Neuronal stem cell (in vitro differentiated cells): ENCODE measurements at places on chromosomes 13 and 19.

DNA sequence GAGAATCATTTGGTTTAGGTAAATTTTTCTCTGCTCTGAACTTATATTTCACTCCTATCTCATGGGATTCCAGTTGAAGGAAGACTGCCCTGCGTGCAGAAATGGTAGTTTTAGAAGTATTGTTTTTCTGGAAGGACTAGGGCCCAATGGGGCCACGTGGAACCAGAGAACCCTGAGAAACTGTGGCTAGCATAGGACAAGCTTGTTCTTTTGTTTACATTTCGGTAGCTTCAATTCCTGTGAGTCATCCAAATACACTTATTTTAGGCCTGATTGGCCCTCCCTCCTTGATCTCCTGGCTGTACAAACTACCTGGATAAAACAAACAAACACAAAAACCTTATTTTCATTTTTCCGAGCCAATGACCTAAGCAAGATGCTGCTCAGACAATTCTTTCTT lies 124.0 kb downstream of the ITGBL1 start:
- DNase-seq: no peak

DNA sequence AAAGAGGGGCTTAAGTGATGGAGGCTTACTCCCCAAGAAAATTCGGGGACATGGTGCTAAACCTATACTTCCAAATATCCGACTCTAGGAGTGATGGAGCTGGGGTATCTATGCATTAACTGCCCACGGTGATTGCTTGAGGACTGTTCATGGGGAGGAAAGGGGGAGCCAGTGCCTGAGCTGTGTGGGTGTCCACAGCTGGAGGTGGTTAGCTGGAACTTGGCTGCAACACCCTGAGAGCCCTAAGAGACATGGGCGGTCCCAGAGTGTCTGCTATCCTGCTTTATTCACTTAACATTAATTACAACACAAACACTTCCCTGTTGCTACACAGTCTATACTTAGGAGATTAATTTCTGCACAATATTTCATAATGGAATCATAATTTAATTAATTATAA lies 28.1 kb upstream of the POMP start:
- DNase-seq: no peak

GRCh38 chr13:86562866-86563265 lies 763.6 kb upstream of the SLITRK6 start:
- no peak for DNase-seq

DNA sequence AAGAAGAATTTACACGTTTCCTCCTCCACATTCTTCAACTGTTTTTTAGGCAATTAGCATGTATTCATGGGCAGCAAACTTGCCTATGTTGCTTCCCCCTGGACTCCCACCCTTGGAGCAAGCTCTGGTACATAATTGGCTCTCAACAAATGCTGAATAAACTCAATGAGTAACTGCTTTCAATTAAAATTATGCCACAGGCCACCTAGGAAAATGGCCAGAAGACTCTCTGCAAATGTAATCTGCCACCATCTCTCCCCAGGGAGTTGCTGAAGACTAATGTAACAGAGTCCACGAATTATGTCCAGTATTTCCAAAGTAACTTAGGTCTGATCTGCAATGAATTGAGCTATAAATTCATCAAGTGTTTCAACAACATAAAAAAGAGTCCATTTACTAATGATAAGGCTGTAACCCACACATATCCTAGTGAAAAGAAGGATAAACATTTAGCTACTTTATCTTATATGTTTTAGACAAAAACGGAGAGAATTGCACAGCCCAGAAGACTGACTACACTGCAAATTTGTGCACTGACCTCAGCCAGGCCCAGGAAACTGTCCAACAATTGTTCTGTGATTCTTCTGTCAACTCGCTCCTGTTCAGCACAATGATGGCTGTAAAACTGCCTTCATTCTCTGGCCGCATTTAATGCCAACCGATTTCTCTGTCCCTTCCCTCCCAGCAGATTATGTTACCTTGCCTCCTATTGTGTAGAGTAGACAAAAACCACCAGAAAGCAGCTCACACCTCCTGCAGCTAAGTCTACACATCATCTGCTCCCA lies 808.6 kb upstream of the ARGLU1 start:
- DNase-seq: no peak

DNA sequence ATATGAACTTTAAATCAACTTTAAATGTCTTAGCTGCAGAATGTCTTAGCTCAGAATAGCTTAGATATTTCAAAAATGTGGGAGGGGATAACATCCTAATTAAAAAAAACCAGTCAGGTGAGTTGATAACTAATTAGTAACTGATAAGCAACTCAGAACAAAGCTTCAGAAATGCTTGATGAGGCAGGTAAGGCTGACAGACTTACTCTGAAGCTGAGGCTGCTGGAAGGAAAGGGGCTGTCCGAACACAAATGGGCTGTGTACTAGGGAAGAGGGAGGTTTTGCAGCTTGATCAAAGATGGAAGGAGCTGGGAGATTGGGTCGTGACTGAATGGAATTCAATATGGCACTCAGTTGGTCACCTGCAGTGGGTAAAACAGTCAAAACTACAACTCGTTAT lies 91.2 kb upstream of the FBXL3 start:
- no peak for DNase-seq

DNA sequence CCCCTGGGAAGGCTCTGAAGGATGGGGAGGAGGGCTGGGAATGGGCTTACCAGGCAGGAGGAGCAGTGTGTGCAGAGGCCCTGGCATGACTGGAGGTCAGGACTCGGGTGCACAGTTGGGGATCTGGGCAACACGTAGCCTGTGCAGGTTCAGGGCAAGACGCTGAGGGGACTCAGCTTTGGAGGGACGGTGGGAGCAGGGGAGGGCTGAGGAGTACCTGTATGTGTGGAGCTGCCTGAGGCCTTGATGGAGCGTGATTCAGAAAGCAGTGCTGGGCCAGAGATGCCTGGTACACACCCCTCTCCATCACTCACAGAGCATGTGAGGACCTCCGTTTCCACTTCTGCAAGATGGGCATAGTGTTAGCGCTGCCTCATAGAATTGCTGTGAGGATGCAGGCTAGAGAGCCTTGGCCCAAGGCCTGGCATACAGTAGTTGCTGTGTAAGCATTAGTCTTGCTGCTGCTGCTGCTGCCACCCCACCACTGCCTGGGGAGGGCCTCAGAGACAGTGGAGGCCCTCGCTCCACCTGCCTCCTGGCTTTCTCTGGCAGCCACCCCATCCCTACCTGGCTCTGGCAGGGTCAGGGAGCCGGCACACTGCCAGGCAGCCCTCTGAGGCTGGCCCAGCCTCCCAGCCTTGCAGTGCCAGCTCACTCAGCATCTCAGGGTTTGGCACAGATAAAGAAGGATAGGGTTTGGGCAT lies 2.4 kb downstream of the PAK4 start:
- DNase-seq: no peak

DNA sequence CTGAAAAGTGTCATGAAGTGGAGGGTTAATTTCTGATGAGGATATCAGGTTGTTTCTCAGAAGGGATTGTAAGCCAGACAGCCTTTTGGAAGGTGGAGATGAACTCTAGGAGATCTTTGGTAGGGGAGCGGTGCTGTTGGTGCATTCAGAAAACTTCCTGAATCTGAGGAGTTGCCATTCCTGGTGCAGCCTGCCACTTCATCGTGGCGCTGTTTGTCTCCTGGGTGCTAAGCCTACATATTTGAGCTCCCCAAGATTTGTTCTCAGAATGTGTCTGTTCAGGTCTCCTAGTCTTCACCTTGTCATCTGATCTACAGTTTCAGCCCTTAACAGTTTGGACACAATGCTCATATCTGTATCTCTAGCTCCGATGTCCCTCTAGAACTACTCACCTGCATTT lies 285.6 kb downstream of the MTUS2 start:
- no peak for DNase-seq

DNA sequence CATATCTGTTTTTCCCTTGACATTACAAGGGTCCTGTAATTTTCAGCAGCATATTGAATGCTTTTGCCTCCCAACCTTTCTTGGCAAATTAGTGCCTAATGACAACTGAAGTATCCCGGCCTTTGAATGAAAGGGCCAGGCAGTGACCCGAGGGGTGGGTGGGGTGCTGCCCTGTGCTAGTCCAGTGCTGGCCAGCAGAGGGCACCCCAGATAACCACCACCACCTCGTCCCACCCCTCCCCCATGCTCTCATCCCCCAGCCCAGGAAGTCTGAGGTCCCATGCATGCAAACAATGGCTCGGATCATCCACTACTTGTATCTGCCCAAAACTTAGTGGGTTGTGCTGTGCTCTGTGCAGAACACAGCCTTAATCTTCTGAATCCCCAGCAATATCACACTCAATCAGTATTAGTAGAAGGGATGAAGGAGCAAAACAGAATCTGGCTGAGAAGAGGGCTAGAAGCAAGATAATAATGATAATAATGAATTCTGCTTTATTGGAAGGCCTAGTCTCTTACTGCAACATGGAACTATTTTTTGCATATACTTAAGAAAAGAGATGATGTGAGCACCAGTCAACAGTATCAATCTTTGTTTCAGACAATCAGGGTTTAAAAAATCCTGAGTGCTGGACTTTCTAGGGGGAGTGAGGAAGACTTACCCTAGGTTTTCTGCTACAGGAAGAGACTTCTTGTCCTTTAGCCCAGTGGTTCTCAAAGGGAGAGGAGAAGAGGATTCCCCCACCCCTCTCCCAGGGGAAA lies 3.8 kb downstream of the ATP12A start:
- DNase-seq: peak; percentile 59

- peak; percentile 93 for DNase-seq
These were observed 2.3 kb downstream of the MIDN start for GRCh38 chr19:1250437-1251260.

DNA sequence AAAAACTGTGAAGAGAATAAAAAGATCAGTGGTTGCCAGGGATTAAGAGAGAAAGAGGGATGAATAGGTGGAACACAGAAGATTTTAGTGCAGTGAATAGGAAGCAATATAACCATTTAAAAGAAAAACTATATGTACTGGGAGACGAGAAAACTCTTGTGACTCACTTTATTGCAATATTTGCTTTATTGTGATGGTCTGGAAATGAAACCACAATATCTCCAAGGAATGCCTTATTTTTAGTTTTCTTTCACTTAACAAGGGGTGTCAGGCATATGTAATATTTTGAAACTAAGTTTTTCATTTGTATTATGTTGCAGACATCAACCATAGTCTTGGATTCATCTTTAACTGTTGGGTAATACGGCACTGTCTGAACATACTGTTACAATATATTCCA lies 1308.2 kb downstream of the PCDH9 start:
- no peak for DNase-seq

GRCh38 chr13:110607675-110608224 lies 7.6 kb upstream of the NAXD start:
- DNase-seq: no peak

DNA sequence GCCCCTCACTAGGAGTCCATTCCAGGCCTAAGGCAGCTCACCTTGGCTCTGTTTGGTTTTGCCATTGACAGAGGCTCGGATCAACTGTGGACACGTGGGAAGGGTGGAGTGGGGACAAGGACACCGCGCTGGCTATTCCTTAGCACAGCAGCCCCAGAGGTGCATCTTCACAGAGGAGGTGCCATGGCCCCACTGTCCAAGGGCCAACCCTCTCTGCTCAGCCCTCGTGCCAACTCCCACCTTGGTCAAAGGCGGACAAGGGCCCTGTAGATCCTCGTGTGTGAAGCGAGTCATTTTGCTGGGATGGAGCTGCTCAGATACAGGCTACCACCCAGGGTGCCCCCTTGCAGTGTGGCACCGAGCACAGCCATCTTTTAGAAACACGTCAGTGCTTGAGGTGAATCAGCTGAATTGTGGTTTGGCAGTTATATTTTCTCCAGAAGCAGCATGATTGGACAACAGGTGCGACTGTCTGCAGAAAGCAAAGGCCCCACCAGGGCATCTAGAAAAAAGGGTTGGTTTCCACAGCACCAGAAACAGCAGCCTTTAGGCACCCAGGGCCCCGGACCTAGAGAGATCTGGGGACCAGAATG lies 192.1 kb upstream of the GPR12 start:
- no peak for DNase-seq

GRCh38 chr13:60158321-60158801 lies 5.4 kb downstream of the DIAPH3 start:
- DNase-seq: peak; percentile 53

GRCh38 chr19:12788682-12789097 lies 2.6 kb upstream of the JUNB start:
- DNase-seq: no peak

- DNase-seq: no peak
These were observed 1287.1 kb downstream of the PCDH9 start for GRCh38 chr13:65943024-65943423.

GRCh38 chr19:22832031-22832762 lies at the start of gene ZNF723:
ZNF723 (plus strand) TSS chr19:22832291; CDS start chr19:22832380, 89 bp downstream.
- no peak for DNase-seq

DNA sequence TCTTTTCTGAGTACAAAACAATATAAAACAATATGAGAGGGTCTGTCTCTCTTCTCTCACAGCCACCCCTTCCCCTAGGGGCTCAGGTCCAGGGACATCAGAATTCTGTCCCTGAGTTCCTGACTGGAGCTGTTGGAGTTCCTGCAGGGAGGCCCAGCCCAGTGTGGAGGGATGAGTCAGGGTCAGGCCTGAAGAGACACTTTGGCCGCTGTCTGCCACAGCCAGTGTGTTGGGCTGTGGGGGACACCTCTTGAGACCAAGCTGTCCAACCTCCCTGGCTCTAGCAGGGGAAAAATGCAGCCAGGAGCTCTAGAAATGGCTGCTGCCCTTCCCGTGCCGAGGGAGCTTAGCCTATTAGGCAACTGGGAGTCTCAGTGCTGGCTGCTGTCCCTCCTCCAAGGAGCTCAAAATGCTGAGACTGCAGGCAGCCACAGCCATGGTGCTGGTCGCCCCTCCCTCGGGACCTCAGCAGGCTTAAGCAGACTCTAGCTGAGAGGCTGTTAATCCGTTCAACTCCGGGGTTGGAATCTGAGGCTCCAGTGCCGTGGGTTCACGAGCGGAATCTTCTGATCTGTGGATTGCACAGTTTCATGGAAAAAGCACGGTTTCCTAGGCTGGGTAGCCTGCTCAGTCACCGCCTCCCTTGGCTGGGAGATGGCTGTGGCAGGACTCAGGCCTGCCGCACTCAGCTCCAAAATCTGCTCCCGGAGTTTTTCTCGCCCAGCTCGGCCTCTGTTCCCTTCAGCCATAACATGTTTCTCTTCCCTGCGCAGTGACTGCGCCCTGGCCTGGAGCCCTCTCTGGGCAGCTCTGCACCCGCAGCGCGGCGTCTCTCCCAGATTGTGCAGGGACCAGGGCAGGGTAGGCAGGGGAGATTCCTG lies 3.8 kb upstream of the ZNF626 start:
- DNase-seq: peak; percentile 24

DNA sequence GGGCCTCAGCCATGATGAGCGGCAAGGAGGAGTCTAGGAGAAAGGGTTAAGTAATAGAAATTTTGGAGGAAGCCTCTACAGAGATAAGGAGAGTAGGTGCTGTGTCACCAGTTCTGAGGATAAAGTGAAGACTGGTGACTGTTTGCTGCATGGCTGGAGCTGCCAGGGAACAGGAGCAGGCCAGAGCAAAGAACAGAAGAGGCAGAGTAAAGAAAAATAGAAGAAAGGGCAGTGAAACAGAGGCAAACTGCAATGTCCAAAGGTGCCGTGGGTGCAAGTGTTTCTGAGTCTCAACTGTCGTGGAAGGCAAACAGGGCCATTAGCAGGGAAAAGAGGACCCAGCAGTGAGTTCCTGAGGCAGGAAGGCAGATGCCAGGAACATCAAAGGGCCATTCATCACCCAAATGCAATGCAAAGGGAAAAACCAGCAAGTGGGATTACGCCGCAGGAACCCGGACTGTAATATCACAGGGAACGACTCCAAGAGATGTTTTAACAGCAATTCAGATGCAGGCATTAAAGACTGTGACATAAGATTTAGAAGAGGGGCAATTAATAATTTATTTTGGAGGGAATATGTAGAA lies 318.3 kb downstream of the FOXO1 start:
- no peak for DNase-seq

GRCh38 chr13:20997301-20998161 lies 63.9 kb downstream of the LATS2 start:
- no peak for DNase-seq
